Epithelial cell of prostate (primary cell): ENCODE measurements at places on chromosomes 5 and 9.

DNA sequence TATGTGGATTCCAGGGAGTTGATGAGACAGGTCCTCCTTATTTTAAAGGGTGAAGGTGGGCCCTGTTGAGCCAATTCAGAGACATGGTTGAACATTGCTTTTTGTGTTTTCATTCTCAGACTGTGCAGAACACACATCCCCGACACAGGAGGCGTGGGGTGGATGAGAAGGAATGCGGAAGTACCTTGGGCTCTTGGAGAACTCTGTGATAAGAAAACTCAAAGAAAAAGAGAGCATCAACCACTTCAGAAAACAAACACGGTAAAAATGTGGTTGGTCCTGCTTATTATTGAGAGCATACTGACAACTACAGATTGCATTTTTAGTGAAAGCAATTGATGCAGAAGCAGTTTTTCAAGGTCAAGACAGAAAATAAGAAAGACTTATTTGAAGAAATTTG lies 659.8 kb downstream of the IRX1 start:
- no peak for DNase-seq

DNA sequence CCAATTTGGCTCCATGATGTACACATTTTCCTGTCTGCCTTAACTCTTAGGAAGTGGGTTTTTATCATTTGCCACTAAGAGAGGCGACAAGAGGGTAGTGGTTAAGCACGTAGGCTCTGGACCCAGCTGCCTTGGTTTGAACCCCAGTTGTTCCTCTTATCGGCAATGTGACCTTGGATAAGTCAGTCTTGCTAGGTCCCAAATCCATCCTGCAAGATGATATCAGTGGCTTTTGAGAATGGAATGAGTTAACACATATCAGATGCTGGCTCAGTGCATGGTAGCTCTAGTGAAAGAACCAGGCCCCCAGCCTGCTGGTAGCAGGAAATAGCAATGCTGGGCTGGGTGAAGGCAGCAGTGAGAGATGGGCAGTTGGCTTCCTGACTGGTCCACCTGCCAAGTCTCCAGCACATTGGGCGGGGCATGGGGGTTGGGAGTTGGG lies 72.5 kb downstream of the STK10 start:
- no peak for DNase-seq

DNA sequence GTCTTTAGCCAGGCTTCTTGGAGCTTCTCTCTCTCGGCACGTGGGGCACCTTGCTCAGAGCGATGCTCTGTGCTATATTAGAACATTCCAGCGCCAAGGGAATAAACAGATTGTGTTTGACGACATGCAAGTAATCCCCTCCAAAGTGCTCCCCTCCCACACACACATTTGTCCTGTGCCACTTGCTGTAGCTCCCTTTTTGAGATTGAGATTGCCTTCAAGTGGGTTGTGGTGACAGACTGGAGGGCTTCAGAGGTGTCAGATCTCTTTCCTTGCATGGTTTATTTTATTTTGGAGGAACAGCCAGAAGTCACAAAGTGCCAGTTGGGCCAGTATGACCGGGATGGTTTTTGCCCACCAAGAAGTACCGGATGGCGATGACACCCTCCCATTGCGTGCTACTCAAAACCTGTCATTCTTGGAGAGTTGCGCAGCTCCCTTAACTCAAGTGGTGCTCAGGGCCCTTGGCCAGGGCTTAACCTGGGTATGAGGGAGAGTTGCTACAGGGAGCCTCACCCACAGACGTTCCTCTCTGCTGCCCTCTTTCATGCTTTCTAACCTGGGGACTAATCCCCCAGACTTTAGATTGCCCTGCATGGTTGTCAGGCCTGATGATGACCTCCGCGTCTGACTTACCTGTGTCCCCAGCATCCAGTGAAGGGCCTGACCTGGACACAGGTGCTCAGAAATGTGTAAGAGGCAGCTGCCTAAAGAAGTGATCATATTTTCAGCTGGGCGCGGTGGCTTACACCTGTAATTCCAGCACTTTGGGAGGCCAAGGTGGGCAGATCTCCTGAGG lies 18.8 kb upstream of the RPL26L1 start:
- no peak for DNase-seq

DNA sequence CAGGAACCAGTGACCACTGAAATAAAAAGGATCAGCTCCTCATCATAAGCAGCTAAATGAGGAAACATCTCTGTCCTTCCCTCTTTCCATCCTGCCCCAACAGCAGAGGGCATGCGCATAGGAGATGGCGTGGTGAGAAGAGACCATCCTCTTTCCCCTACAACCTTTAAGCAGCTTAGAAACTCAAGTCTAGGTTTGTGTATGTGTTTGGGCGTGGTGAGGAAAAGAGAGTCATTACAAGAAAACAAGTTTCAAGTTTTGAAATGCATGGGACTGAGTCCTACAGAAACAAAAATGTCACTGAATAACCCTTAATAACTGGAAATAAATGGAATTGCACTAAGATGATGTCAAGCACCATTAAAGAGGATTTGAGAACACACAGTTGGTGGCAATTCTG lies 96.4 kb upstream of the IL12B start:
- no peak for DNase-seq

GRCh38 chr5:14809369-14810155 lies 62.0 kb downstream of the ANKH start:
- DNase-seq = peak; percentile 33

GRCh38 chr9:84862810-84863287 lies 193.3 kb downstream of the NTRK2 start:
- DNase-seq = peak; percentile 20

- DNase-seq = no peak
Observed at GRCh38 chr5:54936201-54936600, 49.2 kb downstream of the ESM1 start.

- peak; percentile 59 for DNase-seq
Observed at GRCh38 chr9:117718085-117718484, 13.9 kb downstream of the TLR4 start.

- no peak for DNase-seq
Observed at GRCh38 chr5:128083811-128084227, 253 bp downstream of the SLC12A2 start.

- DNase-seq = no peak
Observed at GRCh38 chr9:81776390-81776789, 87.0 kb upstream of the TLE1 start.

GRCh38 chr9:122053064-122053463 lies 40.0 kb downstream of the TTLL11 start:
- DNase-seq = no peak

- no peak for DNase-seq
Observed at GRCh38 chr9:126165755-126166154, 160.9 kb upstream of the MVB12B start.

DNA sequence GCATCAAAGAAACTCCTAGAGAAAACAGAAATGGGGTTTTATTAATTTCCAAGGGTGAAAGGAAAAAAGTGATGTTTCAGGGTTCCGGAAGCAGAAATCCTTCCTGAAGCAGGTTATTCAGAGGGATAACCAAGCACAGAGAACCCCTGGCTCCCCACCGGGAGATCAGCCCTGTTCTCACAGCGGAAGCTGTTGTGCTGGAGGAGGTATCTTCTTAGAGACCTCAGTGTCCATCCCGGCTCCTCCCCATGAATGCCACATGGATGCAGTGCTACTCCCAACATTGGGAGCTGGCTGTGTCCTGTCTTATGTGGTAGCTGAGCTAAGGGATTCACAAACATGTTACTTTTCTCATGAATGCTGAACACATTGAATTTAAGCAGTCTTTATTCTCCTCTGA lies 80.9 kb upstream of the IRX2 start:
- no peak for DNase-seq

GRCh38 chr5:61999371-61999770 lies 306.6 kb upstream of the KIF2A start:
- DNase-seq = peak; percentile 43

- no peak for DNase-seq
Observed at GRCh38 chr5:132293066-132293991, 865 bp upstream of the SLC22A4 start.

GRCh38 chr5:172553167-172553566 lies 87.9 kb upstream of the NEURL1B start:
- no peak for DNase-seq
